ENCODE measurements at places on chromosomes 5 and 9.

DNA sequence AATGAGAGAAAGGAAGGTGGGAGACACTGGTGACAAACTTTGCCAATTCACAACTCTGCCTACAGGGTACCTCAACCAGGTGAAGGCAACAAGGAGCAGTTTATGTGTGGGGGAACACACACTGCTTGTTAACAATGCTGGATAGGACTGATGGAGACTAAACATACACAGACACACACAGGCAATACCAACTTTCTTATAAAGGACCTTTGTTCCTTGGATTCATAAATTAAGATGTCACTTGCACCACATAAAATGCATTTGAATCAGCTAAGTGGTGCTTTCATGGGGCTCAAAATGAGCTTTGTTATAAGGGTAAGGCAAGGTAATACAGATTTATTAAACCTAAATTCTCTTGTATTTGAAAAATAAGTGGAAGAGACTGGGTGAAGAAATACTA is 4.0 kb downstream of the TSTD2 start:
- DNase-seq, result no peak

GRCh38 chr5:122163121-122164069 is 34.0 kb downstream of the ZNF474 start:
- DNase-seq, result no peak

DNA sequence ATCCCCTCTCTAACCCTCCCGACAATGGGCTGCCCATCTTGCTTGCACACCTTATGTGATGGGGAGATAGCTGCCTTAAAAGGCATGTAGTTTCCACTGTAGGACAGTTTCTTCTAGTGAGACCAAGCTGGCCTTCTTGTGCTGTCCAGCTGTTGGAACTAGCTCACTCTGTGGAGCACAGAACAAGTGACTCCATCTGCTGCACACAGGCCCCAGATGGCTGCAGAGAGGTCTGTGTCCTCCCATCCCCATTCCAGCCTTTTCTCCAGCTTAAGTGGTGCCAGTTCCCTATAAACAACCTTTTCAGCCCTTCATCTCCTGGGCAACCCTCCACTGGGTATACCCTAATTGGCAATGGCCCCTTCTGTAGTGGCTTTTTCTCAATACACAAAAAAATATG is 18.7 kb upstream of the PSD2 start:
- DNase-seq, result no peak

GRCh38 chr9:118578467-118578866 is 790.8 kb downstream of the BRINP1 start:
- no peak for DNase-seq

GRCh38 chr9:12629067-12629466 is 64.1 kb upstream of the TYRP1 start:
- DNase-seq, result no peak

- DNase-seq, result no peak
Observed at GRCh38 chr5:143400541-143401226, 2.8 kb downstream of the NR3C1 start.
